ENCODE measurements at places on chromosomes 5 and 9.
A peak's percentile ranks its signal among the peaks of the same experiment; 100 is the strongest.

GRCh38 chr9:90188656-90189055, 454.0 kb downstream of the DIRAS2 start:
- DNase-seq, result no peak

DNA sequence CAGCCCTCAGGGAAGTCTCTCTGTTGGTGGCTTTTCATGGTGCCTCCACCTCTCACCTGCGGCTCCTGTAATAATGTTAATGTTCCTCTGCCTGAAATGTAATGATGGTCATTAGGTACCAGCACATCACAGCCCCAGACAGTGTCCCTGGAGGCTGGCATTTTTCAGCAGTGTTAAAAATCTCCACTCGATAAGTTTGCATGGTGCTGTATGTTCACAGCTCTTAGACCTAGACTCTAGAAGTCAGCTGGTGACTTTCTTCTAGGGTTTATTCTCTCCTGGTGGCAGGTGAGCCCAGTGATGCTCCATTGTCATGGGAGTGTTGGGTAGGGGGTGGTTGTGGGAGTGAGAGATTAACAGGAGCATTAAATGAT, 53.1 kb downstream of the GPR107 start:
- no peak for DNase-seq

- DNase-seq, result no peak
Observed at GRCh38 chr9:124657516-124657915, 113.6 kb downstream of the NR6A1 start.

DNA sequence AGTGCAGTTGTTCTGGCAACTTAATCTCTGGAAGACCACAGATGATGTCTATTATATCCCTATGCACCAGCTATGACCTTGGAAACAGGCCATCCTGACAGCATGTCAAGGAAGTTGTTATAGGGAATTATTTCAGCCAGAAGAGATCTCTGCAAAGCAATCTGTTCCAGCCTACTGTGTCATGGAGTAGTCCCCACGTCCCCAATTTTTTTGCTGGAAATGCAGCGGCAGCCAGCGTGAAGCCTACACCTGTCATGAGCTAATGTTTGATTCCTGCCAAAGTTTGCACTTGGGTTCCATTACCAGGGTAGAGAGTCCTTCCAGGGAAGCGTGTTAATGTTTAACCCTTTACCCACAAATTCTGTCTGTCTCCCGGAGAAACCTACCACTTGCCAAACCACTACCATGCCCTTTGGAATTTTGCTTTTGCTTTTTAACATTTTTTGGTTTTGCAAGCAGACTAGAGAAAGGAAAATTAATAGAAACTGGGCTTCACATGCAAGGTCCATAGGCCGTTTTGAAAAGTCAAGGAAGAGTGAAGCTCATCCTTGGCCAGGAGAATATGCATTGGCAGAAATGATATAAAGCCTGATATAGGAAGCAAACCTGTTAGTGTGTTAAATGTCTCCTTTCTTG, 174.9 kb upstream of the SPRY4 start:
- DNase-seq, result peak; percentile 95

DNA sequence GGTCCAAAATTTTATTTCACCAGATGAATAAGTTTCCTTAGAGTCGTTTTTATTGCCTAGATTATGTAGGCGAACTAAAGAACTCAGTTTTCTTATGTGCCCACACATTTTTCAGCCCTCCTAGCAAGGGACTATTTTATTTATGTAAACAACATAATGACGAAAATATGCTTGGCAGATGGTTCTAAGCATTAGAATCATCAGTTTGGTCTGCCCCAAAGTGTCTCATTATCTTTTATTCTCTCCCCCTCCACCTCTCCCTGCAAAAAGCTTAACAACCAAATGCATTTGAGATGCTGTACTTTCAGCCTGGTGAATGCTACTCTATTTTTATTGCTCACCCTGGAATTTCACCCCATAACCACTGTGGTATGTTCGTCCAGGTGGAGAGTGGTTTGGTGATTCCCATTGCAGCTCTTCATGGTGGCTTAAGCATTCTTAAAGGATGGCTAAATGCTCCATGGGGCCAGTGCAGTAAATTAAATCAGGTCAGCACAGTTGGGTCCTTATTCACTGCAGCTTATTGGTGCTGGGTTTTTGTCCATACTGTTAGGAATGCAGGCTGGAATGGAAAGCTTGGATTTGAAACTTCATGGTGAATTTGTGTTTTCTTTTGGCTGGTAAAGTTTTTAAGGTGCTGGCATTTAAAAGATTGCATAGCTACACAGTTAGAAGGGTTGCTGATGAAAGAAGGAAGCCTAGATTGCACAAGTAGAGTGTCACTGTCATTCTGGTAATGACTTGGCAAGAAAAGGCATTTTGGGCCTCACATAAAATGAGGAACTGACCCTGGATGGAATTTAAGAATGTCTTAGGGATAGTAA, 39.2 kb downstream of the TLE4 start:
- DNase-seq, result no peak

- DNase-seq, result no peak
Observed at GRCh38 chr5:82849885-82850284, 227.3 kb downstream of the TMEM167A start.

GRCh38 chr5:141149812-141150211, at the start of gene PCDHB6:
PCDHB6 (plus strand) TSS chr5:141150057; CDS start chr5:141150258, 201 bp downstream.
- no peak for DNase-seq
